SHP77 (cell line): ENCODE measurements at places on chromosomes 11 and 22.

GRCh38 chr11:120229451-120230424 is 10.2 kb upstream of the POU2F3 start:
- no peak for DNase-seq

- no peak for DNase-seq
Observed at GRCh38 chr11:119421941-119422808, 797 bp downstream of the THY1 start.

DNA sequence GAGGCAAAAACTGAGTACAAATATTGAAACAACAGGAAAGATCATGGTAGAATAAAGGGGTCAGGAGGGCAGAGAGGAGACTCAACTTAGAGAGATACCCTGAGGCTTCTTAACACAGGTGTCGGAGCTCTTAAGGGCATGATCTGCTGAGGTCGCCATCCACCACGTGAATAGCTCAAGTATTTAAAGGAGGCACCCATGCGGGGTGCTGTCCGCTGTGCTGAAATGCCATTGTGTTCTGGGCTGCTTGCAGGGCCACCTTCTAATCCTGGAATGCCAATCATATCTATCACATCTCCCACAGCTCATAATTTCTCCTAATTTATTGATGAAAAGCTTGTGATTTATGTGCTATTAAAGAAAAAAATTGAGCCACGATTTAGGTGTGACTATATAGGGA is 90.2 kb downstream of the SEZ6L start:
- DNase-seq: no peak

DNA sequence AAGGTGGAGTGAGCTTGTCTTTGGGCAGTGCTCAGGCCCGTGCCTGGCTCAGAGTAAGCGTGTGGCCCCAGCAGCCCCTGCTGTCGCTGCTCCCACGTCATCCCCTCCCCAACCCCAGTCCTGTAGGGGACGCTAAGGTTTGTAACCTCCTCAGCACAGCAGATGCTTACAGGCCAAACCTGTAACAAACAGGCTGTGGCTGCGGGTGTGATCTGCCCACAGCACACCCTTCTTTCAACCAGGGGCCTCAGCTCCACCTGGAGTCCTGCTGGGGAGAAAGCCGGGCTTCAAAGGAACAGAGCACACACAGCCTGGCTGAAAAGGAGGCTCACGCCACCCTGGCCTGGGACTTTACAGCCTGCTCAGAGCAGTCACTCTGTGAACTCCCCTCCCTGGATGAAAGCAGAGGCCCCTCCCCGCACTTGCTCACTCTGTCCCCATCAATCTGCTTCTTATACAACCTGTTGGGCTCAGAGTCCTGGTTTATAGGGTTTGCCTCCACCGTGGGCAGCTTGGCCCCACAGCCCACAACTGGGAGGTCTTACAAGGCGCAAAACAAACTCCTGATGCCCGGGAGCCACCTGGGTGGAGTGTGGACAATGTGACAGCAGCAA is 54.3 kb downstream of the SCUBE1 start:
- no peak for DNase-seq

- DNase-seq: no peak
Observed at GRCh38 chr11:73652046-73652730, 5.8 kb downstream of the PLEKHB1 start.

DNA sequence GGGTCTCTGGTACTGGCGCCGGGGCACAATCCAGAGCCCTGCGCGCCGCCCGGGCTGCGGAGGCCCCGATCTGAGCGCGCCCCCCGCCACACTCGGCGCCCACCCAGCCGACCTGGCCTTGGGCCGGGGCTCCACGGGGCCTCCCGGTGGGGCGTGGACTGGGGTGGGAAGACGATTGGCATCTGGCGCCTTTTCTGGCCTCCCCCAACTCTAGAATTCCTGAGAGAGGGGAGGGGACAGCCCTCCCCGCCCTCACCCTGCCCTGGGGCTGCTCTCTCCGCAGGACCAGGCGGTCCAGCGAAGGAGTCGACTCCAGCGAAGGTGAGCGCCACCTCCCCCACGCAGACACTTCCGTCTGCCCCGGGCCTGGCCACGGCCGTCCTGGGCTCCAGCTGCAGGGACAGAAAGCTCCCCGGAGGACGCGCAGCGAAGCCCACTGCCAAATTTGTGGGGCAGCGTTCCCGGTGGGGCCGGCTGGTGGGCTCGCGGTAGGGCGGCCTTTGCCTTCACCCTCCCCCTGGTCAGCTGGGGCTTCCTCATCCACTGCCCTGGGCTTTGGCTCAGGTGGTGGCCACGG is 593 bp downstream of the SSH3 start:
- no peak for DNase-seq

- no peak for DNase-seq
Observed at GRCh38 chr22:41459431-41459830, 9.1 kb downstream of the PHF5A start.

- peak; percentile 14 for DNase-seq
Observed at GRCh38 chr22:17412232-17412631, 43.0 kb downstream of the CECR2 start.

DNA sequence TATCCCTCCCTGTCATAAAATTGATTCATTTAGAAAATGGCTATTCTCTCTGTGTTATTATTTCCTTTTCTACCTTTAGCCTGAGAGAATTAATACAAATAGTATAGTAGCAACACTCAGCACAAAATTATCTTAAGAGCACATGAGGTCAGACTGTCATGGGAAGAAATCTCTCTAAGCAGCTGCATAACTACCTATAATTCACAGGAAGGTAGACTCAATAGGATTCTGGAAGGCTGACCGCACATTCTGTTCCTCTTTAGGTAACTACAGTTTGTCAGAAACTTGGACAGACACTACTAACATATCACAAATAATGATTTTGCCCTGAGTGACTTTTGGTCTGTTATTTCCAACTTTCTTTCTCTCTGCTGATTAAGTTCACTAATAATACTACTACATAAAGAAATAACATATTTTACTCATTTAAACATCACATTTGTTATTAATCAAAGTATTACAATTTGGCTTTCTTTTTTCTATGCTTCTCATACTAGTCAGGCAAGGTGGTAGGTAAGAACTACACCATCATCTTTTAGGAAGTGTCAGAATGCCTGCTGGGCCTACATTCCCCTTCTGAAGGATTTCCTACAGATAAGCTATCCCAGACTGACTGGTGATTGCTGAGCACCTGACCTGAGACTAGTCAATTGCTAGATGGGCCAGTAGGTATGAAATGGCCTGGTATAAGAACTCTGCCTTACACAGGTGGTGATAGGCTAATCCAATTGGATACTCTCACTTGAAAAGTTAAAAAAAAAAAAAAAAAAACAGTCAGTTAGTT is 325.1 kb downstream of the DLG2 start:
- DNase-seq: no peak

GRCh38 chr11:115500547-115501501 is 3.4 kb downstream of the CADM1 start:
- DNase-seq: no peak

DNA sequence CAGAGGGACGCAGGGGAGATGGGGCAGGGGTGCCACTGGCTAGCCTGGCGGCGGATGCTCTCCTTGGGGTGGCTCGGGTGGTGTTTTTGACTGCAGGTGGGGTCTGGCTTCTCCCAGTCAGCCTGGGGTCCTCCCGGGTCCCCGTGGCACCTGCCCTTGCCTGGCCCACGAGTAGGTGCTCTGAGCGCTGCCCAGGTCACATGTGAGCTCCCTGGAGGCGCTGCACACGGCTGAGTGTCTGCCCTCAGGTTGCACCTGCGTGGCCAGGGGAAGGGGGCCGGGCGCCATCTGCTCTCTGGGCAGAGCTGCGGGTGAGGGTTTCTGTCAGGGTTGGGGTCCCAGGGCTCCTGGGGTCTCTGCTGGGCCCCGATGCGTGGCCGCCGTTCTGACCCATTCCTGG is 5.2 kb downstream of the TSPAN4 start:
- no peak for DNase-seq

- peak; percentile 21 for DNase-seq
Observed at GRCh38 chr11:44634401-44635281, 69.2 kb downstream of the CD82 start.

GRCh38 chr11:61890529-61891330 is 615 bp downstream of the FADS3 start:
- peak; percentile 37 for DNase-seq

GRCh38 chr11:78216021-78216420 is 27.3 kb downstream of the USP35 start:
- no peak for DNase-seq

DNA sequence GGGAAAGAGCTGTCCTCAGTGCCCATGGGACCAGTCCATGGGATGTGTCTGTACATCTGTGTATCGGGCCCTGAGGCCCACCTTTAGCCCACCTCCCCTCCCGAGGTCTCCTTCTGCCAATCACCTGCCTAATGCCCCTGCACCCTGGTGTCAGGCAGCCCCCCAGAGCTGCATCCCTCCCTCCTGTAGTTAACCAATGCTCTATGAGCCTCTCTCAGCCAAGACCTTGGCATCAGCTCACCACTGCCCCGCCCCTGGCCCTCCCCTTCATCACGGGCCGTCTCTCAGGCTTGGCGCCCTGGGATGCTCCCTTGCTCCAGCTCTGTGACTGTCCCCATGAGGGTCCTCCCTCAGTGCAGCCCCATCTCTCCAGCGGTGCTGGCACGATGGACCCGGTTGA is 18.5 kb downstream of the MGAT3 start:
- no peak for DNase-seq

DNA sequence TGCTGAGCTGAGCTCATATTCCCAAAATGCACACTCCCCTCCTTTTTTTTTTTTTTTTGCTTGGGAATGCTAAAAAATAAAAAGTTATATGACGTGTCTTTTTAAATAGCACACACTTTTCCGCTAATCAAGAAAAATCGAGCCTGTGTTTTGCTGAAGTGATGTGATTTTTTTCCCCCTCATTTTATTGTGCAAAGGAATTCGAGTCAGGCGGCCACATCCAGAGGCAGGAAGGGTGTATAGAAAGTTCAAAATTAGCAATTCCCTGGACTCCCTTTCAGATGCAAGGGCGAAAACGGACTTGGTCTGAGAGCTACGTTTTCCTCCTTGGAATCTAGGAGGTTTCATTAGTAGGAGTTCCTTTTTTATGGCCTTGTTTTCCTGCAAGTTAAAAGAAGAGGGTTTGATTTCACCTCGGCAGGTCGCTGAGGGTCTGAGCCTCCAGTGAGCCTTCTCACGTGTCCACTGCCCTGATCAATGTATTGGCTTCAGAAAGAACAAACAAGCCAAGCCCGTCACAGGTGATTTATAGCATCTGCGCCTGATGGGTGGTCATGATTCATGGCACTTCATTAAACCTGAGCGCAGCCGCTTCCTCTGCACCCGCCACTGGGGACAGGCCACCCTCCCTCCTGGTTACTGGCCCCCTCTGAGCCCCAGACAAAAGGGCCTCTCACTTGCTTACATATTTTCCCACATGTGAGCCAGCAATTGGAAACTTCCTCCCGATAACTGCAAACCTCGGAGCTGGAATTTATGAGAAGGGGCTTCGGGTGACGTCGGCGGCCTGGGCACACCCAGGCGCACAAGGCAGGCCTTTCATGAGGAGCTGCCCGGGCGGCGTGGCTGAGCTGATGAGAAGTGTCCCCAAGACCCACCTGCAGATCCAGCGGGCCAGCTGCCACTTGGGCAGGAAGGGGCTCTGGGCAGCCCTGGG is 64.4 kb upstream of the LINC01488 start:
- no peak for DNase-seq

GRCh38 chr22:43217285-43218030 is 30.5 kb upstream of the TTLL12 start:
- DNase-seq: no peak

- no peak for DNase-seq
Observed at GRCh38 chr22:36301851-36302250, 48.9 kb downstream of the APOL1 start.

- no peak for DNase-seq
Observed at GRCh38 chr11:76788661-76789442, 5.7 kb downstream of the TSKU start.

GRCh38 chr11:15793043-15793996 is 563.0 kb downstream of the SOX6 start:
- DNase-seq: no peak

- DNase-seq: no peak
Observed at GRCh38 chr11:34613015-34613414, 7.9 kb upstream of the EHF start.

- DNase-seq: no peak
Observed at GRCh38 chr22:38180841-38181452, 683 bp downstream of the PLA2G6 start.

DNA sequence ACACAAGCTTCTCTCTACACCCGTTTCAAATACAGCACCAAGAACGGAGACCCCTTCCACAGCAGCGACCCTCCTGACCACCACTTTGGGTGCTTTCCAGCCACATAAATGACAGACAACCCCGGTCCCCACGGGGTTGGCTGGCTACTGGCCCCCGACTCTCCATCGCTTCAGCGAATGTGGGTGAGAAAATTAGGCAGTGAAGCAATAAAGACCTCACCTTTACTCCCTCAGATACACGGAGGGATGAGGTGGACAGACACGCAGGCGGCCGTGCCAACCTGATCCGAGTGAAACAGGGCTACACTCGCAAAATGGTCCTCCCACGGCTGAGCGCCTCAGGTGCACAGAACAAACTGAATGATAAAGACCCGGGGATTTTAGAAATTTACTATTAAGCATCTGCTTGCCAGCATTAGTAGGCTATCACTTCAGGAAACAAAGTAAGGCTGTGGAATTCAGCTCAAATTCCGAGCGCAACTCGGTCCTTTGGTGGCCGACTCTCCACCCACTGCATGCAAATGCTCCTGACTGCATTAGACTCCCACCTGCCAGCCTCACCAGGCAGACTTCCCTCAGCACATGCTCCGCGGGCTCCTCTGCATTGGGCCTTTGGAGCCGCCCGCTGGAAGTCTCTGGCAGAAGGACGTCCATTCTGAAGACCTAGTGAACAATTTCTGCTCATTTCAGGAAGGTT is 12.8 kb upstream of the EFCAB6 start:
- DNase-seq: no peak

- DNase-seq: no peak
Observed at GRCh38 chr11:96211436-96211835, 131.6 kb downstream of the MAML2 start.

- no peak for DNase-seq
Observed at GRCh38 chr22:44802956-44803355, 50.6 kb downstream of the ARHGAP8 start.

DNA sequence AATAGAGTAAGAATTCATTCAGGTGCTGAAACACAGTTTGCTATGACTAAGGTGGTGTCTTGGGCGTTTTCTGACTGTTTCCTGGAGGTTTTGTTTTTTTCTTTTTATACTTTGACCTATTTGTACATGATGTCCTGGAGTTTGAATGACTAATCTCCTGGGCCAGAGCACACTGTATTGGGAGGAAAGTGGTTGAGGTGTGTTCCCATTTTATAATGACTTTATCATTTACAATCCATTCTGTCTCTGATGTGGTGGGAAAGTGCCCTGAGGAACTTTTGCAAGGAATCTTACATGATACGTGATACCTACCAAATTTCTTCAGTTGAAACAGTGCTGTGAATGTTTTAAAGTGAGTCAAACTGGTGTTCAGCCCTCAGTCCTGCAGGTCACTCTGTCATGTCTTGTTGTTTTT is 80.8 kb downstream of the TNRC6B start:
- no peak for DNase-seq

- no peak for DNase-seq
Observed at GRCh38 chr11:43212279-43212678, 99.5 kb upstream of the API5 start.

DNA sequence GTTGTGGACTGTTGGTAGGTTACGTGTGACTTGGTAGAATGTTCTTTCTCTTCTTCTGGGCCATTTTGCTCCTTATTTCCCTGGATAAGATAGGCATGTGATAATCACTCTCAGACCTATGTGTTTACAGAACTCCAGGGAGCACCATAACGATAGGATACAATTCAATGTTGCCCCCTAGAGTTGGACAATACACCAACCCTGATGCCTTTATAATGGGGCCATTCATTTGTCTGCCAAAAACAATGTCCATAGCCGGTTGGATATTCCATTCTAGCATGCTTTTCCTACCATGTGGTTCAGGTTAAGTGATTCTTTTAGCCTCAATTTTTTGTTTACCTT is 60.5 kb downstream of the APIP start:
- DNase-seq: no peak
